ENCODE measurements at places on chromosomes 7 and 10.
A peak's percentile ranks its signal among the peaks of the same experiment; 100 is the strongest.

GRCh38 chr10:13079776-13080050 is 20.2 kb upstream of the OPTN start:
- DNase-seq, result no peak

- DNase-seq, result no peak
Observed at GRCh38 chr7:156106107-156106426, 293.8 kb upstream of the SHH start.

GRCh38 chr10:78406648-78407008 is 373.0 kb downstream of the RPS24 start:
- DNase-seq, result no peak

- no peak for DNase-seq
Observed at GRCh38 chr10:116716381-116716780, 26.0 kb downstream of the HSPA12A start.

DNA sequence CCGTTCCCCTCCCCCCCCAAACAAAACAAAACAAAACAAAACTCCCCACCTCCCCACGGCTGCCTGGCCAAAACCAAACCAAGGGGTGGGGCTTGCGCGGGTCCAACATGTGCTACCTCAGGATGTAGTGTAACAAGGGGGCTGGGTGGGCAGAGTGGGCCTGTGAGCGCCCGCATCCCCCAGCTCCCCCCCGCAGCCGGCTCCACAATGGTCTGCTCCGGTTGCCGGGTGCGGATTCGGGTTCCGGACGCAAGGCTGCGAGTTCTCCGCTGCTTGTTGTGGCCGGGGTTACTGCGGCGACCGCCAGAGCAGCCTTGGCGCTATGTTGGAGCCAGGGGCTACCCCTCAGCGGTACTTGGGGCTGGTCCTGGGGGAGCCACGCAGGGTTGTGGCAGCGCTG is 4.9 kb downstream of the C10orf143 start:
- no peak for DNase-seq

DNA sequence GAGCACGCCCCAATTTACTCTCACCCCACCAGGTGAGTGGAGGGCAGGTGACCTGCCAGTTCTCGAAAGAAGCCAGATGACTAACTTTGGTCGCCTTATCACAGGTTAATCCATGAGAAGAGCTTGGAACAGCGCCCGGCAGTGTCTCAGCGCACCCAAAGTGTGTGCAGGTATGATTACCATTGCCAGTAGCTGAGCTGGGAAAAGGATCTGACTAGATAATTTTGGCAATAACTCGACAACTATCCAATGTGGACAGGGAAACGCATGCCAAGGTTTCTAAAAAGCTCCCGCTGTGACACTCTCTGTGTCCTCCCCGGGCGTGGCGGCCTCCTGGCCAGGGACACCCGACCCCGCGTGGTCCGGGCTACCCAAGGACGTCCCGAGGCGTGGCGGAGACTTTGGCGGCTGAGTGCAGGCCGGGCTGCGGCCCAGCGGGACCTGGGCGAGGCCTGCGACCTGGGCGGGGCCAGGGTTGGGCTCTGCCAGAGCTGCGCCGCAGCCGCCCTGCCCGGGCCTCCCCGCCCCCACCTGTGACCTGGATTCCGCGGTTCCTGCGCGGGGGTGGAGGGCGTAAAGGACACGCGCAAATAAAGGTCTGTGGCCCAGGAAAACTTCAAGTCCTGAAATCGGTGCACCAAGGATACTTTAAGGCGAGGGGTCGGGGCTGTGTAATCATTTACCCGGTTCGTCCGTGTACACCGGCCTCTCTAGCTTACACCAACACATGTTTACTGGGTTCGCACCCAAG is 13.7 kb upstream of the WAPL start:
- DNase-seq, result peak; percentile 81

DNA sequence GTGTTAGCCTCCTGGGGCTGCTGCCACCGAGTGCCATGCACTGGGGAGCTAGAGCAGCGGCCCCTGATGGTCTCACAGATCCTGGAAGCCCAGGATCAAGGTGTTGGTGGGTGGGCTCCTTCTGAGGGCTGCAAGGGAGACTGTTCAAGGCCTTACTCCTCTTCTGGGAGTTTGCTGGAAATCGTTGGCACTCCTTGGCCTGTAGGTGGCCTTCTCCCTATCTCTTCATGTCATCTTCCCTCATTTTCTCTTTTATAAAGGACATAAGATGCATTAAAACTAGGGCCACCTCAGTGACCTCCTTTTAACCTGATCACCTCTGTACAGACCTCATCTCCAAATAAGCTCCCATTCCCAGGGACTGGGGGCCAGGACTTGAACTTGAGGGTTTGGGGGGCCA is 27.0 kb upstream of the ZNF862 start:
- no peak for DNase-seq

- DNase-seq, result no peak
Observed at GRCh38 chr7:95737828-95738505, 34.4 kb upstream of the DYNC1I1 start.

DNA sequence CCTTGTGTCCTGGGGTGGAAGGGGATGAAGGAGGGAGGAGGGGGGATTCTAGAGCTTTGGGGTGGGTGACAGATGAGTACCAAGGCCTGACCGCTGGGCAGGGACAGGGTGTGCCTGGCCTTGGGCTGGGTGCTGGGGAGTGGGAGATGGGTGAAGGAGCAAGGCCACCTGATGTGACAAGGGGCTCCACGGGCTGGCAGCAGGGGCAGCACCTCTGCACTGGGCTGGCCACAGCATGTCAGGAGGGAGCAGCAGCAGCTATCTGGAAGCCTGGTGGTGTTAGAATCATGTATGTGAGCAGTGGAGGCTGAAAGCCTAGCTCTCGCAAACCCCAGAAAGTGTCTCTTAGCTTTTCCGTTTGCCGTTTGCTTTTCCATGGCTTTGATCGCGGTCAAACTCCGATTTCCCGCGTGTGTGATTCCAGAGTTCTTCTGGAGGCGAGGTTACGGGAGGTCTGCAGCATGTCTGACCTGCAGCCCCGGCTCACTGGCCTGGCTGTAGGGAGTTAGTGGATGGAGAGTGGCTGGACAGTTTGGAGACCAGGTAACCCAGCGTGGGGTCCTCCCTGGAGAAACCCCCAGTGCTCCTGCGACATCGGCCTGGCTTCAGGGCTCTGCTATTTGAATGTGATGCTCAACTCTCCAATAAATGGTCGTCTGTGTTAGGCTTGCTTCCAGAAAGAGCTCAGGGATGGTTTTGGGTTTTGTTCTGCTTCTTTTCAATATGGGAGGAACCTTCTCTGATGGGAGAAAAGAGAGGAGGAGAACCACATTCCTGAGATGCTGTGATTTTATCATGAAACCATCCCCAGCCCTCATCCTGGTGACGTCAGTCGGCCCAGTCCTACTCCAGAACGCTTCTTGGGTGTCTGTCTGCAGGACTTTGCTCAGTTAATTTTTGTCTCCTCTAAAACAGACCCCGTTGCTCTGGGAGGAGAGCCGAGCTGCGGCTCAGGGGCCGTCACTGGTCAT is 105.5 kb downstream of the CUX1 start:
- DNase-seq, result no peak

GRCh38 chr7:130960208-130960988 is 226.4 kb upstream of the KLF14 start:
- DNase-seq, result peak; percentile 76
